ENCODE measurements at places on chromosomes 4 and X.

GRCh38 chr4:160141206-160141605, 1038.3 kb downstream of the RAPGEF2 start:
- DNase-seq, result no peak

DNA sequence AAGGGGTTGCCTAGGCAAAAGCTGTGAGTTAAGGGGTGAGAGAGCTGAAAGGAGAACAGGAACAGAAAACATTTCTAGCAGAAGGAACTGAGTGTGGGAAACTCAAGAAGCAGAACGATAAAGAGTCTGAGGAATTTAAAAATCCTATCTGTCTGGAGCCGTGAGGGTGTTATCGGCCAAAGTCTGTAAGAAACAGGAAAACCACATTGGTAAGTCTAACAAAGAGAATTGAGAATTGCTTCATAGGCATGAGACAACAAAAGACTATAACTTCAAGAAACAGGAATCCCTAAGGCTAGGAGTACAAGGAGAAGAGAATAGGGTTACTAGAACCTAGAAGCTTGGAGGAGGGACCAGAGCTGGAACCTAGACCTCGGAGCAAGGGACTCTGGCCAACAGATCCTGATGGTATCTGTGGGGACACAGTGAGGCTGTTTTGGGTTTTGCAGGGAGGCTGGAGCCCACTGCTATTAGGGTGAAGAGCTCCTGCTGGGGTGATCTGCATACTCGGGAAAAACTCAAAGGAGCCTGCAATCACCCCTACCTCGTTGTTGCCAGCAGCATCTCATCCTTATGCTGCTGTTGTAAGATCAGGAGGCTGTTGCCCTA, 175.6 kb downstream of the FBXO8 start:
- no peak for DNase-seq

- no peak for DNase-seq
These were observed 237.0 kb upstream of the GEMIN8 start for GRCh38 chrX:14266705-14267104.

DNA sequence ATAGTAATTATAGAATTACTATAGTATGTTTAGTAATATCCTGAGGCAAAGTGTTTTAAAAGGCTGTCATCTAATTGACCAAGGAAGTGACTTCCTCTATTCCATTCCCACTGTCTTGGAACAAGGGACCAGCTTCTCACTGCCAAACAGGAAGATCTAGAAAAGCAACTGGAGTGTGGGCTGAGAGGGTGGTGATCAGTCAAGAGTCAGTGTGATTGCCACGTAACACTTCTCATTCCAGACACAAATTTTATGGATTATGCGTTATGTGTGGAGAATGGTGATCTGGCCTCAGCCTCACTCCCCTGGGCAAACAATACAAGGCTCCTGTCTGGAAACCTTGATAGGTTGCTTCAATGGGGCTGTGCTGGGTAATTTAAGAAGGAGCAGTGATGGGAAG, 60.0 kb downstream of the RRAGB start:
- DNase-seq, result no peak

- DNase-seq, result no peak
These were observed 875.8 kb upstream of the SLIT2 start for GRCh38 chr4:19375931-19376330.

DNA sequence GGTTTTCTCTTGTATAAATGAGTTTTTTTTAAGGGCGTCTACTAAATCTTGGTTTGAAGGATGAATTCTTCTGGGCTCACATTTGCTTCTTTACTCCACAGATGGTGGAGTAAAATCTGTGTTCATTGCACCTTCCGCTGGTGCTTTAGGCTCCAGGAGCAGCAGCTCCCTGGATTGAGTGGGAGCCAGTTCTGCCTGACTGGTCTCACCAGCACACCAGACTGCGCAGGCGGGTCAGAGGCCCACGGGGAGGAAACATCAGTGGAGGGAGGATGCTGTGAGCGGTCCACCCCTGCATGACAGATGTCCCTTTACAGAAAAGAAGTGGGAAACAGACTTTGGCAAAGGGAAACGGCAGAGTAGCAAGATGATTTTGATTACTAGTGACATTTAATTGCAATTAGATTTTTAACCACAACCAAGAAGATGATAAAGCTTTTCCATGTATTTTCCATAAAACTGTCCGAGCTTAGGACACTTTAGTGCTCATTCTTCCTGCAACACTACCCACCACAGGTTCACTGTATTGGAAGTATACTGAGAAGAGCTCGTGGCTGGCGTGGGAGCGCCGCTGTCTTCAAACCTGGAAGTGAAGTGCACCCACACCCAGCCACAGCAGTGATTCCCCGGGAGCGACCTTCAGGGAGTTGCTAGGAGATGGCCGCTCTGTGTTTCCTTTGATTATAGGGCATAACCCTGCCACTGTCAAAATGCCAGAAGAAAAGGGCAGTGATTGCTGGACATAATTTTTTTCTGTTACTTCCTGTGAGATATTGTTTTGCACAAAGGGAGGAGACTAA, 95.2 kb downstream of the SORBS2 start:
- no peak for DNase-seq

DNA sequence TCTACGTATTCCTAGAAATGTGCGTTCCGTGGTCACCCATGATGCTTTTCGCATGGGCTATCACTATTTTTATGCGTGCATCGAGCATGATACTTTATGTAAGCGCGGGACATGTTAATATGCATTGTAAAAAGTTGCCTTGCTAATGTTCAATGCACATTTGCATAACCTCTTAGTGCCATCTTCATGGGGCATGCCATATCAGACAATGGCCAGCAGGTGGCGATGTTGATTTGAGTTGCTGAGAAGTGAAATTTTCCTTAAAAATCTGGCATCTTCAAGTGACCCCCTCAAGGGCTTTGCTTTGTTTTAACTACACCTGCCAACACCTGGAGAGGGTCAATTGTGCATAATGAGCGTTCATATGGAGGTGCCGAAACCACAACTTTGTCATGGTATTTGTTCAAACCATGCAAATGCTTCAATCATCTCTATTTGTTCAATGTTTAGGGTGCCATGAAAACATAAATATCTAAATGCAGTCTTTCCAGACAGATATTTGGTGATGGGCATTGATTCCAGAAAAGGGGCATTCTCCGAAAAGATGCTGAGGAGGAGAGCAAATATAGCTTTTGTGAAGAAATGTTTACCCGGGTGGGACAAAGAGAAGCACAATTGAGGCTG, 833.9 kb upstream of the PRKX start:
- DNase-seq, result no peak

DNA sequence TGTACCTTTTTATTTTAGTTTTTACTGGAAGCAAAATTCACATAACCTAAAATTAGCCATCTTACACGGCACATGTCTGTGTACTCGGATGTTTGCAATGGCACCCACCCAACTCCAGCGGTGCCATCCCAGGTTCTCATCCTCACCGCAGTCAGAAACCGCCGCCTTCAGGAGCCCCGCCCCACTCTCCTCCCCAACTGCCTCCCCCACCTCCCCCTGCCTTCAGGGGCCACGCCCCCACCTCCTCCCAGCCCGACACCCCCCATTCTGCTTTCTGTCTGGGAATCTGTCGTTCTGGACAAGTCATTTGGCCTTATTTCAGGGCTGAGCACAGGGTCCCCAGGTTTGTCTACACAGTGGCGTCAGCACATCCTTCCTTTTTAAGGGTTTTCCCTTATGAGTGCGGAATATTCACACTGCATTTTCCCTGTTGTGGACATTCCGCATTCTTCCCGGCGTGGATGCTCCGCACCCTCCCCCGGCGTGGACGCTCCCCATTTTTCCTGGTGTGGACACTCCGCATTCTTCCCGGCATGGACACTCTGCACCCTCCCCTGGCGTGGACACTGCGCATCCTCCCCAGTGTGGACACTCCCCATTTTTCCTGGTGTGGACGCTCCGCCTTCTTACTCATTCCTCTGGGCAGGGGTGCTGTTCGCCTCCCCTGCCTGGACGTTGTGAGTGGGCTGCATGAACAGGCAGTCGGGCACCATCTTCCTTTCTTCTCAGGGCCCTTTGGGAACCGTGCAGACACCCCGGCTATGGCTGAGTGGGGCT, 135.4 kb upstream of the NKX1-1 start:
- no peak for DNase-seq

DNA sequence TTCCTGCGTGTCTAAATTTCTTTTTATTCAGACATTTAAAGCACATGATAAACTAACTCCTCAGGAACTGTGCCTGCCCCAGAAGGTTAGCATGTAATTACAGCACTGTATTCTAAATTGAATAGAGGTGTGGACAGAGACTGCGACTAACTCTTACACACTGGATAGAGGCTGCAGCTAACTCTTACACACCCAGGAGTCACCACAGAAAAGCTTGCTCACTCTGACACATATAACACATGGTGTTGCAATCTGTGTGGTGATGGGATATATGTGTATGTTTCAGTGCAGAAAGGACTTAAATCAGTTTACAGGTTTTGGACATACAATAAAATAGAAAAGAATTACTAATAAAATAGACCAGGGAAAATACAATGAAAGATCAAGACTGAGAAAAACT, 41.5 kb downstream of the SMAD1 start:
- no peak for DNase-seq

- DNase-seq, result no peak
These were observed 127.9 kb upstream of the LIMCH1 start for GRCh38 chr4:41410049-41410448.

DNA sequence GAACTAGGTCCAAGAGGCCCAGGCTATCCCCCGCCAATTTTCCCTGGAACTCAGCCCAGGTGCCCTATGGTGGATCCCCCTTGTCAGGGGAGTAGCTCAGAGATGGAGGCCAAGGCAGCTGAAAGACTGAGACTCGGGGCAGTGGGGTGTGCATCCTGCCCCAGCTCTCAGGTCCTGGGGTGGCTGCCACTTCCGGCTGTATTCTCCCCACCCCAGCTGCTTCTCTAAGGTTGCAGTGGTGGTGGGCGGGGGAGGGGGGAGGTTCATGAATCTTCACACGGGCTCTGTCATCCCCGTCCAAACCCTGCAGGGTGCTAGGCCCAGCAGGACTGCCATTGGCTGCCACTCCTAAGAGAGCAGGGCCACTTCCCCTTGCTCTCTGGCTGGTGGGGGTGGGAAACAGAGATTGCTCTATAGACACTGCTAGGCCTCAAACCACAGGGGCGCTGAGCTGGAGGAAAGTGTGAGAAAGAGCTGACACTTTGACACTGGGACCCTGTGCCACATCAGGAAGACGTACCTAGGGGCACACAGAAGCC, 1.5 kb downstream of the SASH3 start:
- DNase-seq, result peak; percentile 72

GRCh38 chr4:81214144-81214880, 710 bp downstream of the PRKG2 start:
- DNase-seq, result no peak

DNA sequence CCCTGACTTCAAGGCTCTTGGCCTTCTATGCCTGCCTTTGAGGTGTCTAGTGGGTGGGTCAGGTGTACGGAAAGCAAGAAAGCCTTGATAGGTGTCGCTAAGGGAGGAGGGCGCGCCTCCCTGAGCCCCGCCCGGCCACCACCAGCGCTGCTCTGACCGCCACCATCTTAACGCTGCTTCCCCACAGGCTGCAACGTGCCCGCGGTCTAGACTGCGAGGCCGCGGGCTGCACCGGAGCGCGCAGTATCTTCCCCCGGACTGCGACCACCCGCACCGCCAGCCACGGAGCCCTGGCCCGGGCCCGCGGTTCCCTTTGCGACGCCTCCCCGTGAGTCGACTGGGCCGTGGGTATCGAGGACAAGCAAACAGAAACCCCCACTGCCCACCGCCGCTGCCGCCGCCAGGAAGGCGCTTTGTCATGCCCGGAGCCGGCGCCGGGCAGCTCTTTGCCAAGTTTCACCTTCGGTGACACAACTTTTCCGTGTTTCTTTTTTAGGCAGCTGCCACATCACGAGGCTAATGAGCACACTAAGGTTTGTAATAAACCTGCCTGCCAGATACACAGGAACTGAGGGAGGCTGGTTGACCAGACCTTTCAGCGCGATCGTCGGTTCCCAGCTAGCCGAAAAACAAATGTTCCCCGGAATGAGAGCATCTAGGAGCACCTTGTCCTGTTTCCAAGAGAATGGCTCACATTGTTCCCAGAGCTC, 335.8 kb upstream of the F9 start:
- DNase-seq, result no peak

- DNase-seq, result no peak
These were observed 38.6 kb downstream of the MFAP3L start for GRCh38 chr4:169987327-169988228.

DNA sequence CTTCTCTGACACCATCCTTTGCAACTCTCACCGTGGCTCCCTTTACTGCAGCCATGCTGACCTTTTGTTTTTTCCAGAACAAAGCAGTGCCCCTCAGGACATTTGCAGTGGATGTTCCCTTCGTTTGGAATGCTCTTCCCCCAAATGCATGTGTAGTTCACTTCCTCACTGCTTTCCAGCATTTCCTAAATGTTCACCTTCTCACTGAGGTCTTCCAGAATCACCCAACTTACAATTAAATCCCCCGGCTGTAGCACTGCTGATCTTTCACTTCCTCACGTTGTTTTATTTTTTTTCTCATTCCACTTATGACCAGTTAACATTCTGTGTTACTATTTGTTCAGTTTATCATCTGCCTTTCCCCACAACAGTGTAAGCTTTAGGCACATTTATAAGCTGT, 73.1 kb downstream of the GASK1B start:
- no peak for DNase-seq

GRCh38 chr4:147492761-147493160, 11.9 kb downstream of the EDNRA start:
- DNase-seq, result peak; percentile 77

DNA sequence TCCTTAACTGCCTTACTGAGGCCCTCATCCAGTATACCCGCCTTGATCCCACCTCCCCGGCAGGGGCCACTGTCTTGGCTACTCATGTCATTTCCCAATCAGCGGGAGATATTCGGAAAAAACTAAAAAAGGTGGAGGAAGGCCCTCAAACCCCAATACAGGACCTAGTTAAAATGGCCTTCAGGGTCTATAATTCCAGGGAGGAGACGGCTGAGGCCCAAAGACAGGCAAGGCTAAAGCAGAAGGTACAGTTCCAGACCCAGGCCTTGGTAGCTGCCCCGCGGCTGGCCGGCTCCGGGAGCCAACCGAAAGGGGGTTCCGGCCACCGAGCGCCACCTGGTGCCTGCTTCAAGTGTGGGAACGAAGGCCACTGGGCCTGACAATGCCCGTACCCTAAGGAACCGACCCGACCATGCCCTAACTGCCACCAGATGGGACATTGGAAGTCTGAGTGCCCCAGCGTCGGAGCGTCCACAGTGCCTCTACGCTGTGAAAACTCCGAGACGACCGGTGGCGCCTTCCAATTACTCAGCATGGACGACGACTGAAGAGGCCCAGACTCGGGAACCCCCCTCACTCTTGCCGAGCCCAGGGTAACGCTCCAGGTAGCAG, 959.6 kb downstream of the RPA4 start:
- DNase-seq, result no peak

- no peak for DNase-seq
These were observed 445.8 kb downstream of the ANKRD50 start for GRCh38 chr4:124266721-124267120.

- no peak for DNase-seq
These were observed 25.6 kb upstream of the PRDM8 start for GRCh38 chr4:80171656-80172055.

DNA sequence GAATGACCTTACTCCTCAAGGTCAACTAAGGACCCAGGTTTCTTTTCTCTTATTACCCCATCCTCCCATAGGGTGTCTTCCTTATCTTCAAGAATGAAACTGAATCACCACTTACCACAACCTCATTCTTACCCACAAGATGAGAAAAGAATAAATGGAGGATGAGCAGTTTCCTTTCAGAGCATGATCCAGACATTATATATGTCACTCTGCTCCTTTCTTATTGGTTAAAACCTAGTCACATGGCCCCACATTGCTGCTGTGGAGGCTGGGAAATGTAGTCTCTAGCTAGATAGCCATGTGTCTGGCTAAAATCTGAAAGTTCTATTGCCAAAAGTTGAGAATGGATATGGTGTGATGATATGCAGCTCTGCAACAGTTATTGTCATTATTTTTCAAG, 62.4 kb upstream of the RAI2 start:
- DNase-seq, result no peak
